Aorta (tissue), 5 donors: ENCODE measurements at places on chromosomes 16 and 17.

DNA sequence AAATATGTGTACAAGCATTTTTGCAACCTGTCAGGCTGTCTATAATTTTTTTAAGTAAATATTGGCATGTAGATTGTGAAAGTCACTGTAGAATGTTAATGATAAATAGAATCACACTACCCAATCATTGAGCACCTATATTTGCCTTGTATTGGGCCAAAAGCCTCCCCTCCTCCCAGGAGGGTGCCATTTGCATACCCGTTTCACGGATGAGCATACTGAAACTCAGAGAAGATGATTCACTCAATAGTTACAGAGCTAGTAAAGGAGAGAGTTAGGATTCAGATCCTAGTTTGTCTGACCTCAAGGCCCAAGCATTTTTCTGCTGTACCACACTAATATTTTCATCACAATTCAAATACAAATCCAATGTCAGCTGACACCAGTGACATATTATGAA is 299.7 kb upstream of the CDH11 start:
- DNase-seq, result no peak

DNA sequence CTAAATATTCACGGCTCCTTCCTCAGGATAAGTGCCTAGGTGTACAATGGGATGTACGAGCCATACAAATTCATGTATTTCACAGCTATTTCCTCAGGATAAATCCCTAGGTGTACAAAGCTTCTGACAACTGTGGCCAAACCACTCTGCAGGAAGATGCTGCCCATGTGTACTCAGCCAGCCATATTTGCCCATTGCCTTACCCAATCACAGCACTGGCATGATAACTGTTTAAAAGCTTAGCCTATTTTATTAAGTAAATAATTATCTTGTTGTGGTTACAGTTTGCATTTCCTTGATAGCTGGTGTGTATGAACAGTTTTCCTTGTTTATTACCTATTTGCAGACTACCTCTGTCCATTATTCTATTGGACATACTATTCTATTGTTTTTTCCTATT is 35.1 kb downstream of the CACNG1 start:
- no peak for DNase-seq

- DNase-seq, result no peak
Observed at GRCh38 chr17:58247511-58248363, 9.4 kb downstream of the LPO start.

- no peak for DNase-seq
Observed at GRCh38 chr17:78766225-78766624, 15.8 kb downstream of the CYTH1 start.

GRCh38 chr17:56165072-56165641 is 11.9 kb downstream of the ANKFN1 start:
- DNase-seq, result no peak

- no peak for DNase-seq
Observed at GRCh38 chr16:2738615-2739014, 13.8 kb upstream of the SRRM2 start.

DNA sequence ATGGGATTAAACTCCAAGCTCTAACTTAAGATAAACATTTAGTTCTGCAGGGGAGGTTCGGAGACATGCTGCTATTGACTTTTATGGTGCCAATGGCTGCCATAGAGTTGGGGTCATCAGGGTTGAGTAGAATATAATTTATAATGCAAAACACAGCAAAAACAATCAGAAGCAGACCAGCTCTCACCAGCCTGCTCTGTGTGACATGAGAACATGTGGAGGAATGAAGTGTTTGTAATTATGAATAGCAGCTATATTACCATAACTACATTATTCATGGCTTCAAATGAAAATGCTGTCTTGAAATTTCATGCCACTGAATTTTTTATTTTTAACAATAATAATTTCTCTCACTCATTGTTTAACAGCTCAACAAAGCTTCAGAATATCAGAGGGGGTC is 645.6 kb upstream of the CDH8 start:
- DNase-seq, result no peak

- no peak for DNase-seq
Observed at GRCh38 chr17:46774108-46774737, 44.3 kb downstream of the WNT3 start.

GRCh38 chr17:82095777-82096708 is 2.0 kb downstream of the FASN start:
- DNase-seq, result peak; percentile 44

GRCh38 chr16:25978218-25978617 is 286.5 kb downstream of the HS3ST4 start:
- no peak for DNase-seq

DNA sequence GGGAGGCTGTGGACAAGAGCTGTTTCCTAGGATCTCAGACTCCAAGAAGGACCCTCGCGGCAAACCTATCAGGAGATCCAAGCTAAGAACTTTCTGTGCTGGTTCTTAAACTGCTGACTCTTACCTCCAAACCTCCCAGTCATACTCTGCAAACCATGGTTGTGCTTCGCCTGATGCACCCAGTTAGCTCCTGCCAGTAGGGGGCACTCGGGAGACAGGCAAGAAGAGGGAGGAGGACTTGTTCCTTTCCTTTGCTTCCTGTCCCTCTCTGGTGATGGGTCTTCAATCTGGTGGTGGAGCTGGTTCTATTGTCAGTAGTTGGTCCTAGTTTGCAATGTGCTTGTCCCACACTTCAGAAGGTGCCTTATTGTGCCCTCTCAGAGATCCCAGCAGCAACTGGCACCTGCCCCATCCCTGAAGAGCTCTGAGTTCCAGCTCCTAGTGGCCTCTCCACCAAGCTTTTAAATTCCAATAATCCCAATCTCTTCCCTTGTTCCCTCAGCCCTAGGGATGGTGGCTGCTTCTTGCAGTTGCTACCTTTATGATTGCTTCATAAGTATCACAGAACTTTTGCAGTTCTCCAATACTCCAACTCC is 113.5 kb upstream of the RPL38 start:
- DNase-seq, result peak; percentile 72

GRCh38 chr17:68052810-68053209 is 17.3 kb downstream of the KPNA2 start:
- no peak for DNase-seq
